PC-3 (cell line): ENCODE measurements at places on chromosomes 5 and 9.

DNA sequence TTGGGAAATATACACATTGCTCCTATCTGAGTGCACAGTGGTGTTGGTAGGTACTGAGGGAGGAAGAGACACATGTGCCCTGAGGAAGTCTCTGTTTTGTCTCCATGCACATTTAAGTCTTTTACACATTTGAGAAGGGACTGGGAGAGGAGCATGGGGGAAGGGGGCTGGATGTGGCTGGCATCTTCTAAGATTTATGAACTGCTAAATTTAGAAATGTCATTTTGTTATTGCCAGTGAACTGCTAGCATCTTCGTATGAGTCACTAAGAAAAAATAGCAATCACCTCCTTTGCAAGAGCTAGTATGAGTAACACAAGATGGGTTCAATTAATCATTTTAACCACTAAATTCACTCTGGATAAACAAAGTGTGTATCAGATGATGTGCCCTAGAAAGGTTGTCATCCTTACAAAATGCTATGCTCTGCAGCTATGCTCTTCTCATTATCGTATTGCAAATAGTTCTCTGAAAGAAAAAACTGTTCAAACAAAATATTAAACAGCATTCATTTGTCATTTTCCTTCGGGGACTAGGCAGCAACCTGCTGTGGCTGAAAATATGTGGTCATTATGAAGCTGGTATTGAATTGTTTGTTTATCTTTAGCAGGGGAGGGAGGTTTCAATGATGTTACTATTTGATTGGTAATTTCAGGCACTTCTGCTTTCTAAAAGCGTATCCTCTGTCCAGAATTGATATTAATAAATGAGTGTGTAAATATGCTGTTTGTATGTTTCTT lies 236.5 kb downstream of the DMRTA1 start:
- DNase-seq, result peak; percentile 76

DNA sequence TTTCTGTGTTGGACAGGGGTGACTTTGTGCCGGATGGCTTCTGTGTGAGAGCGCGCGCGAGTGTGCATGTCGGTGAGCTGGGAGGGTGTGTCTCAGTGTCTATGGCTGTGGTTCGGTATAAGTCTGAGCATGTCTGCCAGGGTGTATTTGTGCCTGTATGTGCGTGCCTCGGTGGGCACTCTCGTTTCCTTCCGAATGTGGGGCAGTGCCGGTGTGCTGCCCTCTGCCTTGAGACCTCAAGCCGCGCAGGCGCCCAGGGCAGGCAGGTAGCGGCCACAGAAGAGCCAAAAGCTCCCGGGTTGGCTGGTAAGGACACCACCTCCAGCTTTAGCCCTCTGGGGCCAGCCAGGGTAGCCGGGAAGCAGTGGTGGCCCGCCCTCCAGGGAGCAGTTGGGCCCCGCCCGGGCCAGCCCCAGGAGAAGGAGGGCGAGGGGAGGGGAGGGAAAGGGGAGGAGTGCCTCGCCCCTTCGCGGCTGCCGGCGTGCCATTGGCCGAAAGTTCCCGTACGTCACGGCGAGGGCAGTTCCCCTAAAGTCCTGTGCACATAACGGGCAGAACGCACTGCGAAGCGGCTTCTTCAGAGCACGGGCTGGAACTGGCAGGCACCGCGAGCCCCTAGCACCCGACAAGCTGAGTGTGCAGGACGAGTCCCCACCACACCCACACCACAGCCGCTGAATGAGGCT lies at the start of gene ADRB2:
ADRB2 (plus strand) TSS at position 559 of the 686 bp plus-strand sequence. CDS start 221 bp downstream, outside the sequence.
- peak; percentile 100 for DNase-seq

DNA sequence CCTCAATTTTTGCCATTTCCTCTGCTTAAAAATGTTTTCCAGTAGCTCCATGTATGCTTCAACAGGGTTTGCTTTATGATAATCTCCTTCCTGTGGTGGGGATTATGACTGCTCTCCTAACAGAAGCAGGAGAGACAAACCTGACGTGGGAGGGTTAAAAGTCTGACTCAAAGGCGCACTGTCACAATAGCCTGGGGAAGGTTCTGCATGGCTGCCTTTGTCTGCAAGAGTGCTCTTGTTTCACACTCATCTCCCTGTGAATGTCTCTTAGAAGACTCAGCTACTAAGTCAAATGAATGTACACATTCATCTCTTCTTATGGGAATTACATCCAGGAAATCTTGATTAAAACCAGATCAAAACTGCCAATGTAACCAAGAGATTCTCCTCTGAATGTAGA lies 90.9 kb upstream of the MTAP start:
- DNase-seq, result no peak

DNA sequence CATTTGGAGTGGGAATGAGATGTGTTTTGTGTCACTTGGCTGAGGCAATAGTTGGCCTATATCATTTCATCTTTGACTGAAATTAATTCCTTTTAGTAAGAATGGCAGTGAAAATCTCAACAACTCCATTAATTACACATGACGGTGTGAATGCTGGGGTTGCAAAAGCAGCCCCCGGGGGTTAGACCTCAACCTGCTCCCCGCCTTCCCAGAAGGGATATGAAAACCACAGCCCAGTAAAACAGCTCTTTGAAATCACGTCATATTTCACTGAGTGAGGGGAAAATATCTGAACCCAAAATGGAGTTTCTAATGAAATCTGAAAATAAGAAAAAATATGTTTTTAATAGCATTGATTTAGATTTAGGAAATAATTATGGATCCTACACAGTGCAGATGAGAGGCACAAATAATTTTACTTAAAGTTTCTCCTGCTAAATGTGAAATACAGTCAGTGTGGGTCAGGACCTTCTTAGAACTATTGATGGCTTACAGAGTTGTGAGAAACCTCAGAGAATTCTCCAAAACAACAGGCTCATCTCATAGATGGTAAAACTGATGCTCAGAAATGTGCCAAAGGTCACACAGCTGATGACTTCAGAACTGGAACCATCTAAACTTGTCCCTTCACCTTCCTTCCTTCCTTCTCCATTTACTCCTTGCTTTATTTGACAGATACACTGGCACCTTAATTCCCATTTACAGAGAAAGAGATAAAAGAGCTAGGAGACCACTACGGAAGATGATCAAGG lies 96.5 kb downstream of the SPOCK1 start:
- DNase-seq, result no peak

DNA sequence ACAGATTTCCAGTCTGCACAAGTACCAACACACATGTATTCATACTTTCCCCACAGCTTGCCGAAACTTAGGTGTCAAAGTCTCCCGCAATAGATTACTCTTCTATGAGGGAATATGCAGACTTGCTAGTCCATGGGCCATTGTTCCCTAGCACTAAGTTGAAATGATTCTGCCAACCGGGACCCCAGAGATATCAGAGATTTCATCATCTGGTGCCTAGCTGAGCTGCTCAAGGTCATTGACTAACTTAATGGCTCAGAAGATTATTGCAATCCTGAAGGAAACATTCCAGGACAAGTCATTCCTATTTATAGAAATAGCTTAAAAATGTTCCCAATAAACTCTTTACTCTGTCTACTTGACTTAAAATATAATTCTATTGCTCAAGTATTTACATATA lies 202.6 kb downstream of the PIK3R1 start:
- no peak for DNase-seq

DNA sequence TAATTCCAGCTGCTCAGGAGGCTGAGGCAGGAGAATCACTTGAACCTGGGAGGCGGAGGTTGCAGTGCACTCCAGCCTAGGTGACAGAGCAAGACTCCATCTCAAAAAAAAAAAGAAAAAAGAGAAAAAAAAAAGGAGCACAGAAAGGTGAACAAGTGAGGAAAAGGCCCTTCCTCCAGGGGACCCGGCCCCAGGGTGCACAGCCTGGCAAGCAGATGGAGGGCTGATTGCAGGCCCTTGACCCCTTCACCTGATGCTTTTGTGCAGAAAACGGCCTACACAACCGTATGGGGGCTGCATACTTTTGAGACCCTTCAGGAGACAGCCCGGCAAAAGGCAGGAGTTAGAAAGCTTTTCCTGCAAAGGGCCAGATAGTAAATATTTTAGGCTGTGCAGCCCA lies 33.9 kb downstream of the HRH2 start:
- DNase-seq, result no peak

DNA sequence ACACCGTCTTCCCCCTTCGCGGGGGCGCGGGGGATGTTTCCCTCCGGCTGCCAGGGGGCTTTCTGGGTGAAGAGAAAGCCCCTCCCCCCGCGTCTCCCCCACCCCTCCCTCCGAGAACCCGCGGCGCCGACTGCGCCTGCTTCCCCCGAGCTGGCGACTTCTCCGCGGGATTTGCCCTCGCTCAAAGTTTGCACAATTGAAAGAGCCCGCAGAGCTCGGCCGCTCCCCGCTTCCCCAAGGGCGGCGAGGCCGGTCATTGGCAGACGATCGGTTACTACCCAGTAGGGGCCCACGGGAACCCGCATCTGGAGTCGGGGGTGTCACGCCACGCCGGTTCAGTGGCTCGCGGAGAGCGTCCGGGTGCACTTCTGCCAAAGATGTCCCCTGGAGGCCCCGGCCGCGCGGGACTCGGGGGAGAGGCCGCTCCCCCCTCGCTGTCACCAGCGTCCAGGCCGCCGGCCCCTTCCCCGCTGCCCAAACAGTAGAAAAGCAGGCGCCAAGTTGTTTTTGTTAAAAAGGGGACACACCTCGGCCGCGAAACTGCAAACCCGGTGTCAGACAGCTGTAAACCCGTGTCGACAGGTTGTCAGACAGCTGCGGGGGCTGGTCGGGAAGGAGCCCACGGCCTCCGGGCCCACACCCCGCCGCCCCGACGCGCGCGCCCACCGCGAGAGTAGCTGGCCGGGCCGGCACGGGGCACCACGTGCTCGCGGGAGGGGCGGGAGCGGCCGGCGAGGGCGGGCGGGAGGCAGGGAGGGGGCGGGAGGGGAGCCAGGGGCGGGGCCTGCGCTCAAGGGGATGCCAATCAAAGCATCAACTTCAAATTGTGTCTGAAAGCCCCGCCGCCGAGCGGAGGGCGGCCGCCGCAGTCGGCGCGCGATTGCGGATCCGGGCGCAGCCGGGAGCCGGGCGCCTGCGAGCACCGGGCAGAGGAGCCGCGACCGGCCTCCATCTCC lies at the start of gene IRX1:
IRX1 (plus strand) TSS at position 827 of the 956 bp plus-strand sequence. CDS start 274 bp downstream, outside the sequence.
- no peak for DNase-seq

DNA sequence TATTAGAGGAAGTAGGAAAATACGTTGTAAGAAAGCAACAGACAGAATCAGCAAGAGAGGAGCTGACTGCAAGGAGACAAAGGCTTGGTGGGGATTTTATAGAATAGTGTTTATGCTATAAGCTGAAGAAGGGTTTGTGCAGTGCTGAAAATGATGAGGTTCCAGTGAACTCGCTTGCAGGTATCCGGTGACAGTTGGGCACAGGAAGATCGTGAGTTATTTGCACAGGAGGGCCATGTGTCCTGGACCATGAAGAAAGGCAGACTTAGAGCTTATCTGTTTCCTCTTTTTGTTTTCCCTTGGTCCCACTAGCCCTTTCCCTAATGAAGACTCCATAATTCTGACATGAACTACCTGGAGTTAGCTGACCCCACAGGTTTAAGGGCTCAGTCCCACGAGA lies 61.4 kb downstream of the NXNL2 start:
- no peak for DNase-seq

GRCh38 chr9:16769291-16769690 lies 101.2 kb downstream of the BNC2 start:
- DNase-seq, result no peak

DNA sequence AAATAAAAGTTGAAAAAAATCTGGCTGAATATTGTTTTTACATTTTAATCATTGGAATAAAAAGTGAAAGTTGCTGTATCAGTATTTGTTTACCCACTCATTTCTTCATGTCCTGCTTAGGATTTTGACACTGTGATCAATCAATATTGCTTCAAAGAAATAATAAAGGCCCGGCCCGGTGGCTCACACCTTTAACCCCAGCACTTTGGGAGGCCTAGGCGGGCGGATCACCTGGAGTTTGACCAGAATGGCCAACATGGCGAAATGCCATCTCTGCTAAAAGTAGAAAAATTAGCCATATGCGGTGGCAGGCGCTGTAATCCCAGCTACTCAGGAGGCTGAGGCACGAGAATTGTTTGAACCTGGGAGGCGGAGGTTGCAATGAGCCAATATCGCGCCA lies 93.7 kb upstream of the CTNND2 start:
- DNase-seq, result no peak
